HS-27A (cell line): ENCODE measurements at places on chromosomes 6 and 20.

GRCh38 chr6:91081452-91082067 lies 494.7 kb upstream of the MAP3K7 start:
- DNase-seq, result no peak

GRCh38 chr6:51654647-51655046 lies 432.8 kb downstream of the PKHD1 start:
- DNase-seq, result no peak

DNA sequence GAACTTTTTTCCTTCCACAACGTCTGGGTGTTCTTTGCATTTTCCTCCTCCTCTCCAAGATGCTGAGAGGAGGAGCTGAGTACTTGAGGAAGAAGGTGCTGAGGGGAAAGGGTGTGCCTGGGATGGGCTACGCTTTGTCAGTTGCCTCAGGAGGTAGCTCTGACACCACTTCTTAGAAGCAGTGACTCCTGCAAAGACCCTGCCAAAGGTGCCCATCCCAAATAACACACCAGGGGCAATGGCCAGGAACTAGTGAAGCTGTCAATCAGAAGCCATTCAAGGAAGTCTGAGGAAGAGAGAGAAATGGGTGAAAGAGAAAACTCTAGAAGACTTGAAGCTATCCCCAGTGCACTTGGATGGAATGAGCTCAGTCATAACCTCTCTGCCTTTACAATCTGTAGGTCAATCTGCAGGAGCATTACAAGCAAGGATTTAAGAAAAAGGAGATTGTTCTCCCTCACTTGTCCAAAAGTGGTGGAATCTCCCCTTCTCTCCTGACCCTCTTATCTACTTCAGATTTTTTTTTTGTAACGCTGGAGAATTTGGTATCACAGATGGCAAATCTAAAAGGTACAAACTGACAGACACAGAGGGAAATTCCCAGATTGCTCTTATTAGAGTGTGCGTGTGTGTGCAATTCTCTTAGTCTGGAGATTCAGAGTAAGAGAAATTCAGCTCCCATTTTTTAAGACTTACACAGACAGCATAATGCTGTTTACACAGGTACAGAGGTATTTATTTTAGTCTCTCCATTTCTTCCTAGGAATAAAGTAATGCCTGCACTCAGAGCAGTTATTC lies 242.6 kb downstream of the GMPR start:
- no peak for DNase-seq

- no peak for DNase-seq
Measured at GRCh38 chr6:159833556-159833955, 33.5 kb downstream of the PNLDC1 start.

- no peak for DNase-seq
Measured at GRCh38 chr6:35213824-35214756, at the start of gene SCUBE3. Gene SCUBE3 (plus strand): TSS chr6:35213956. CDS start chr6:35214419, 463 bp downstream.
